Neuronal stem cell (in vitro differentiated cells): ENCODE measurements at places on chromosomes 7 and 10.

DNA sequence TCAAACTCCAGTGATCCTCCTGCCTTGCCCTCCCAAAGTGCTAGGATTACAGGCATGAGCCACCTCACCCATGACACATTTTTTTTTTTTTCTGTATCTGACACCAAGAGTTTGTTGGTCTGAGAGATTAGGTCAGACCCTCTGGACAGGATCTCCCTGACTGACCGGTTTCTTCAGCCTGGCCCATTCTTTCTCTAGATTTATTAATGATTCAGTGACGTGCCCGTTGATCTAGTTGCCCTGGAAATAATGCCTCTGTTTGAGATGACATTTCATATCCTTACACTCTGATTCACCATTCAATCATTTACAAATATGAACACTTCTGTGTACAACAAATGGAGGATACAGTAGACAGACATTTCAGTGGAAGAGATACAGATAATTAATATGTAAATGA, 1.4 kb upstream of the ZNF212 start:
- no peaks in the 10 kb centered on the region for H3K36me3 ChIP-seq
- no peak for DNase-seq
- H3K4me1 ChIP-seq: no peaks in the 10 kb centered on the region
- H3K27me3 ChIP-seq: no peaks in the 10 kb centered on the region

- H3K4me1 ChIP-seq: no peaks in the 10 kb centered on the region
- no peak overlapping the region for H3K27ac ChIP-seq
- no peak overlapping the region for H3K4me3 ChIP-seq
Observed at GRCh38 chr10:70982443-70982842, 94.1 kb upstream of the PCBD1 start.

- H3K27ac ChIP-seq: no peak overlapping the region
- H3K36me3 ChIP-seq: no peaks in the 10 kb centered on the region
- DNase-seq: peak; percentile 74
Observed at GRCh38 chr10:127556916-127557315, 7.8 kb downstream of the NPS start.

DNA sequence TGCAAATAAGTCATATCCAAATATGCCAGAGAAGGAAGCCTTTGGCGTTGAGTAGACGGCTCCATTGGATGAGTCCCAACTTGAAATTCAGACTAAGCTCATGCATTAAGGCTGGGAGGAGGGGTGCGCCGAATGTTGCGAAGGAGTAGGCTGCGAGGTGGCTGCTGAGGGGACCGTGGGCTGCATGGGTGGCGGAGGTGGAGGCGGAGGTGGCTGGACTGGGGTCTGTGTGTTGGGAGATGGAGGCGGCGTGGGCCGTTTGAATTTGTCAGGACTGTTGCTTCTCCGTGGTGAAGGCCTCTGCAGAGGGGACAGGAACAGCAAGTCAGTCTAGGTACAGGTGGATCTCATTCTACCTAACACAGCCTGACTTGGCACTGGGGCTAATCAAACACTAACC, 39.6 kb upstream of the MRLN start:
- H3K4me1 ChIP-seq: no peaks in the 10 kb centered on the region
- H3K27ac ChIP-seq: no peak overlapping the region
- DNase-seq: no peak
- no peak overlapping the region for H3K4me3 ChIP-seq
- H3K36me3 ChIP-seq: peaks cover 10% of the 10 kb centered on the region

DNA sequence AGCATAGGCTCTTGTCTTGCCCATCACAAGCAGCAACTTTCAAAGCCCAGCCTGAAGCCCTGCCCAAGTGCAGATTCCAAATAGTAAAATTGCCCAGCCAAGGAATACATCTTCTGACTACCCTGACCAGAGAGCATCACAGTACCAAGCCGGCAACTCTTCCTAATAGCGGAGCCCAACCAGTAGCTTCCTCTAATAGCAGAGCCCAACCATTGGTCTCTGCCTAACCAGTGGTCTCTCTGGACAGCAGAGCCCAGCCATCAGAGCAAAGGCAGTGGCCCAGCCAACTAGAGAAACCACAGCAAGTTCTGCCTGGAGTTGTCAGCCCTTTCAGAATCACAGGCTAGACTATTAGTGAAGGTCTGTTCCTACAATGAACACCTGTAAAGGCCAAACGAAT, 285.6 kb downstream of the HGF start:
- no peak overlapping the region for H3K27ac ChIP-seq
- no peak overlapping the region for H3K4me3 ChIP-seq
- H3K36me3 ChIP-seq: no peaks in the 10 kb centered on the region
- DNase-seq: no peak
- peaks cover 5% of the 10 kb centered on the region for H3K4me1 ChIP-seq

DNA sequence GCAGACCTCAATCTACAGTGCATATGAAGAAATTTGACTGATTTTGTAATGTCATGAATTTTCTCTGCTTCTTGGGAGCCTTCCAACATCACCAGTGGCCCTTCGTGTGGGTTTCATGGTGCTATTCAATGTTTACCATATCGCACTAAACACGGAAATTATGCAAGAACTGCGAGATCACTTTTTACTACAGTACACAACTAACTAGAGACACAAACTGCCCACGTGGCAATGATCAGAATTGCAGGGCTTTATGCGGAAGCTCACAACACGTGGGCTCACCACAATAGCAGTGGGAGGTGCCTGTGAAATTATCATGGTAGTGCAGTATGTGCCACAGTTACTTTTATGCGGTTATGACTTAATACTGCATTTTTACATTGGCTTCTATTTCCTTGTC, 449.7 kb upstream of the KLF6 start:
- no peak overlapping the region for H3K4me3 ChIP-seq
- no peaks in the 10 kb centered on the region for H3K27me3 ChIP-seq
- H3K27ac ChIP-seq: no peak overlapping the region
- no peak for DNase-seq

DNA sequence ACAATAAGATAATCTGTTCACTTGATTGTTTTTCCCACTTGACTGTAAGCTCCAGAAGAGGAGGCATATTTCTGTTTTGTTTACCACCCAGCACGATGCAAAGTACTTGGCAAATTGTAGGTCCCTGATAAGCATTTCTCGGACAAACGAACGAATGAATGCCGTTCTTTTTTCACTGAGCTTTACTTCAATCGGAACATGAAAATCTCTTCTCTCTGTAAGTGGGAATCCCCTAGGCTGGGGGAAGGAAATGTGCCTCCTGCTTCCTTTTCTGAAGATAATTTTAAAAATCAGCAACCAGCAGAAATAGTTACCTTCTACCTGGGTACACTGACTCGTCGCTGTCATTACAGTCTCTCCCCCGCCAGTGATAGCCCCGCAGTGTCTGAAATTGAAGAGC, 102.9 kb downstream of the AOAH start:
- no peak for DNase-seq
- H3K4me3 ChIP-seq: no peak overlapping the region
- H3K27ac ChIP-seq: no peak overlapping the region
- no peaks in the 10 kb centered on the region for H3K27me3 ChIP-seq

- no peak for DNase-seq
- H3K36me3 ChIP-seq: no peaks in the 10 kb centered on the region
- H3K27me3 ChIP-seq: no peaks in the 10 kb centered on the region
- no peak overlapping the region for H3K27ac ChIP-seq
- H3K4me1 ChIP-seq: peaks cover 14% of the 10 kb centered on the region
Observed at GRCh38 chr10:47176903-47177868, 122.8 kb upstream of the GDF10 start.

GRCh38 chr7:94432281-94432670, 37.6 kb downstream of the COL1A2 start:
- H3K27me3 ChIP-seq: no peaks in the 10 kb centered on the region
- H3K27ac ChIP-seq: no peak overlapping the region
- peaks cover 3% of the 10 kb centered on the region for H3K36me3 ChIP-seq
- H3K4me1 ChIP-seq: no peaks in the 10 kb centered on the region

- H3K27me3 ChIP-seq: no peaks in the 10 kb centered on the region
- no peak for DNase-seq
- H3K36me3 ChIP-seq: no peaks in the 10 kb centered on the region
- H3K4me1 ChIP-seq: peaks cover 4% of the 10 kb centered on the region
Observed at GRCh38 chr10:84704101-84704500, 375.7 kb downstream of the CCSER2 start.

GRCh38 chr10:75228834-75229233, 6.9 kb downstream of the COMTD1 start:
- H3K36me3 ChIP-seq: peaks cover 96% of the 10 kb centered on the region
- no peak overlapping the region for H3K4me3 ChIP-seq
- H3K4me1 ChIP-seq: peaks cover 25% of the 10 kb centered on the region
- H3K27ac ChIP-seq: peak overlapping the region; percentile 51
- DNase-seq: no peak

GRCh38 chr7:81690688-81691087, 79.2 kb downstream of the HGF start:
- H3K4me3 ChIP-seq: no peak overlapping the region
- H3K36me3 ChIP-seq: no peaks in the 10 kb centered on the region
- no peaks in the 10 kb centered on the region for H3K27me3 ChIP-seq
- peaks cover 3% of the 10 kb centered on the region for H3K4me1 ChIP-seq
- no peak overlapping the region for H3K27ac ChIP-seq
- no peak for DNase-seq

GRCh38 chr10:48266528-48266927, 8.0 kb downstream of the FRMPD2 start:
- H3K4me3 ChIP-seq: no peak overlapping the region
- H3K27ac ChIP-seq: no peak overlapping the region
- H3K4me1 ChIP-seq: no peaks in the 10 kb centered on the region
- no peaks in the 10 kb centered on the region for H3K27me3 ChIP-seq
- H3K36me3 ChIP-seq: no peaks in the 10 kb centered on the region

DNA sequence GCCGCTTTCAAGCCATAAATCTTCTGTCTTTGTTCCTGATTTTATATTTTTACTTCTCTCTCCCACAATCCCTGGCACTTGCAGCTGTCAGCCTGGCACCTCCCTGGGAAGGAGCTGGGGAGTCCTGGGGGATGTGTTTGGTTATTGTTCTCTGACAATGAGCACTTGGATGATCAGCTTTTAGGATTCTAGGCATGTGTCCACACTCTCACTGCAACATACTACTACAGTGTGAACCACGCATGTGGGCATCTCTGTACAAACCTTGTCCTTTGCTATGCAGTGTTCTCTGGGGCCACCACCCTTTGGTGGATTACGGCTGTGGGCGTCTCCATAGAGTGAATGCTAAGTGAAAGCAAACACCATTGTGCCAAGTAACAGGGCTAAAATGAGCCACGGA, 168.4 kb upstream of the KMT2E start:
- no peak overlapping the region for H3K27ac ChIP-seq
- no peak overlapping the region for H3K4me3 ChIP-seq
- H3K4me1 ChIP-seq: no peaks in the 10 kb centered on the region
- no peaks in the 10 kb centered on the region for H3K27me3 ChIP-seq
- no peaks in the 10 kb centered on the region for H3K36me3 ChIP-seq

- no peak for DNase-seq
- no peak overlapping the region for H3K27ac ChIP-seq
- H3K4me3 ChIP-seq: no peak overlapping the region
- no peaks in the 10 kb centered on the region for H3K27me3 ChIP-seq
- H3K4me1 ChIP-seq: peaks cover 11% of the 10 kb centered on the region
- no peaks in the 10 kb centered on the region for H3K36me3 ChIP-seq
Observed at GRCh38 chr10:96305019-96305418, 785 bp downstream of the DNTT start.

DNA sequence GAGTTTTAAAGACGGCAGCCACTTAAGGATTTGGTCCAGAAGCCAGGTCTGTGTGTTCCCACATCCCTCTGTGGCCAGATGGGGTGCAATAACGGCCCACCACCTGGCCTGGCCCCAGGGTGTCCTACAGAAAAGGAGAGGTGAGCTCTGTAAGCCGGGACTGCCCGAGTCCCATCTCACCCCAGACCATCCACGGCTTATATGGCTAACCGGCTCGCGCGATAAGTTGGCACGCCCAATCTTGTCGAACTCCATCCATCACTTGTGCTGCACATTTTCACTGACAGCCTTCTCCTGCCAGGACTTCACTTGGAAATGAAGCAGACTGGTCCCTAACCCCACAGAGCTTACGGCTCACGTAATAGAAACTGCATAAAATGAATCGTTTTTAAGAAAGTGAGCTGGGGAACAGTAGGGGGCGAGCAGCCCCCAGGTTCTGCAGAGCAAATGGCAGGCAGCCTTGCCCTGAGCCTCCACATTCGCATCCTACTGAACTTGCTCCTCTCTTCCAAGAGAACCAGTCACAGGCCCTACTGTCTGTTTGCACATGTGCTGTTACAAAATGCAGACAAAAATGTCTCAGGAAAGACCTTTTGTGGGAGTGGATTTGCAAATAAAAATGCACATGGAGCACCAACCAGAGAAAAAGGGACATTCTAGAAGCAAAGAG, 98.2 kb downstream of the TNS3 start:
- H3K36me3 ChIP-seq: no peaks in the 10 kb centered on the region
- peaks cover 62% of the 10 kb centered on the region for H3K4me1 ChIP-seq
- DNase-seq: no peak
- no peak overlapping the region for H3K27ac ChIP-seq
- H3K27me3 ChIP-seq: no peaks in the 10 kb centered on the region

GRCh38 chr10:7512487-7512886, 101.7 kb upstream of the SFMBT2 start:
- H3K27ac ChIP-seq: no peak overlapping the region
- H3K4me3 ChIP-seq: no peak overlapping the region
- H3K27me3 ChIP-seq: no peaks in the 10 kb centered on the region
- DNase-seq: no peak
- no peaks in the 10 kb centered on the region for H3K36me3 ChIP-seq

GRCh38 chr7:24907311-24907886, 72.6 kb downstream of the OSBPL3 start:
- H3K4me1 ChIP-seq: no peaks in the 10 kb centered on the region
- H3K36me3 ChIP-seq: peaks cover 8% of the 10 kb centered on the region
- no peak overlapping the region for H3K27ac ChIP-seq
- no peak for DNase-seq

- no peaks in the 10 kb centered on the region for H3K36me3 ChIP-seq
- no peak overlapping the region for H3K4me3 ChIP-seq
- H3K27ac ChIP-seq: no peak overlapping the region
- no peaks in the 10 kb centered on the region for H3K27me3 ChIP-seq
- DNase-seq: no peak
- H3K4me1 ChIP-seq: peaks cover 2% of the 10 kb centered on the region
Observed at GRCh38 chr7:132154695-132155471, 421.4 kb downstream of the PLXNA4 start.

DNA sequence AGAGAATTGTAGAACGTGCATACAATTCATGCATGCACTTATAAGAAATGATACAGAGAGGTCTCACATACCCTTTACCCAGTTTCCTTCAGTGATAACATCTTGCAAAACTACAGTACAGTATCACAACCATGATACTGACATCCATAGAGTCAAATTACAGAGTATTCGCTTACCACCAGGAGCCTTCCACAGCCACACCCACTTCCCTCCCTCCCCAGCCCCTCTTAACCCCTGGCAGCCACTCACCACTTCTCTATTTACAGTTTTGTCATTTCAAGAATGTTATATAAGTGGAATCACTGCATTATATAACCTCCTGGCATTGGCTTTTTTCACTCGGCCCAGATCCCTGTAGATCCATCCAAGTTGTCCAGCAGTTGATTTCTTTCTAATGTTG, 143.8 kb downstream of the ZNF248 start:
- no peak overlapping the region for H3K4me3 ChIP-seq
- no peaks in the 10 kb centered on the region for H3K36me3 ChIP-seq
- no peak overlapping the region for H3K27ac ChIP-seq
- no peaks in the 10 kb centered on the region for H3K27me3 ChIP-seq
- H3K4me1 ChIP-seq: no peaks in the 10 kb centered on the region
